ENCODE measurements at places on chromosomes 2 and 18. TPM values are rescaled to one million over a fixed set of nuclear protein-coding genes. Genes with fewer than 3 reads are reported as not detected.

GRCh38 chr2:222964376-222965031 lies 87.5 kb upstream of the KCNE4 start:
- DNase-seq = no peak

DNA sequence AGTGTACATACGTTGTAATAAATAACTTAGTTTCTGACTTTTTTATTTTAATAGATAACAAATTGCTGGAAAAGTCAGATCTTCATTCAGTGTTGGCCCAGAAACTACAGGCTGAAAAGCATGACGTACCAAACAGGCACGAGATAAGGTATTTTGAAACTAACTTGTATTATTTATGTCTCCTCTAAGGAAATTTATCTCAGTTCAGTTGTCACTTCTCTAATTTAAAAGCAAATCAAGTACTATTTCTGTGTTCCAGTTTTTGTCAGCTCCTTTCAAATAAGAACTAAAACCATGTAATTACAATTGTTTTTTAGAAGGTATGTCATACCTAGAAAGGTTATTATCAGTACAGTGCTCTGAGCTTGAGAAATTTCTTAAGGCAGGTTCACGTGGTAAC lies 4.6 kb downstream of the ATG16L1 start:
- DNase-seq = no peak

DNA sequence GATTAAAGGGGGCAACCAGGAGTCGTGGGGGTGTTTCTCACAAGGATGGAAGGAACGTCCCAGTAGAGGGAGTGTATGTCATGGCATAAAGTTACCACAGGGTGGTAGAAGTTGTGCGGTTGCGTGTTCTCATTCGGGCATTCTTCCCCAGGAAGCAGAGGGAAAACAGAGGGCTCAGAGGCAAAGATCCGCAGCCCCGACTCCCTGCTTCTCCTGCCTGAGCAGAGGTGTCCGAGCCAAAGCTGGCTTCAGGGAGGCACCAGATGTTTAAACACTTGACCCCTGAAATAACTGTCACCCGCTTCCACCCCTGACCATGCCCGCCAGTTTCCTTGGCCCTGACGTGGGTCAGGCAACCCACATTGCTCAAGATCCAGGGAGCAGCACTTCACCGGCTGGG lies 83.7 kb downstream of the EN1 start:
- peak; percentile 26 for DNase-seq

- no peak for DNase-seq
These were observed 10.1 kb downstream of the KIF3C start for GRCh38 chr2:25972049-25972823.

- DNase-seq = no peak
These were observed 172.8 kb downstream of the ANTXR1 start for GRCh38 chr2:69185807-69186206.

DNA sequence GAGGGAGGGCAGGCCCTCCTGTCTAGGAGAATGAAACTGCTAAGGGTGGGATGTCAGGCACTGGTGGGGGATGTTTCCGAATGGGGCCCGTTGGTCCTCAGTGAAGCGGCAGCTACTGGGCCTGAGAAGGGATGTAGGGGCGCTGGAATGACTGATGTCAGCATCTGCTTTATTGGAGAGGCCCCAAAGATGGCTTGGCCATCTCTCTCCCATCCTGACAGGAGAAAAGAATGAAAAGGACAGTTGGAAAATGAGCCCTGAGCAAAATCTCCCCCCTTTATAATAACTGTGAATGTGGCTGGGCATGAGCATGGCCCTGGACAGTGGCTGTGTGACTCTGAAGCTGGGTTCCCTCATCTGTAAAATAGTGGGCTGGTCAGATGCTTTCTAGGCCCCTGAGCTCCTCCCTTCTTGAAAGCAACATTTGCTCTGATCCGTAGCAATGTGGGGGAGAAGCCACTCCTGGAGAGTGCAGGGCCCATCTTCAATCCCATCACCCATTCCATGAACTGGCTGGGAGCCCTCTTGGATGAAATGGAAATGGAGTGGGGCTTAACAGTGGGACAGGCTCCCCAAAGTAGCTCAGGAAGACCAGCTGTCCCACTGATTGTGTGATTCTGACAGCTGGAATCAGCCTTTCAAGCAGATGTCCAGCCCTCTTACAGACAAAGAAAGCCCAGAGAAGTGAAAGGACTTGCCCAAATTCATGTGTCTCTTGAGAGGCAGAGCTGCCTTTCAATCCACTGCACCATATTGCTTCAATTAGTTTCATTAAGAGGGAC lies 232.7 kb upstream of the SMAD2 start:
- DNase-seq = no peak

- no peak for DNase-seq
These were observed 62.3 kb upstream of the ACYP2 start for GRCh38 chr2:54052825-54053718.

GRCh38 chr18:41617647-41618046 lies 337.4 kb upstream of the PIK3C3 start:
- DNase-seq = no peak

DNA sequence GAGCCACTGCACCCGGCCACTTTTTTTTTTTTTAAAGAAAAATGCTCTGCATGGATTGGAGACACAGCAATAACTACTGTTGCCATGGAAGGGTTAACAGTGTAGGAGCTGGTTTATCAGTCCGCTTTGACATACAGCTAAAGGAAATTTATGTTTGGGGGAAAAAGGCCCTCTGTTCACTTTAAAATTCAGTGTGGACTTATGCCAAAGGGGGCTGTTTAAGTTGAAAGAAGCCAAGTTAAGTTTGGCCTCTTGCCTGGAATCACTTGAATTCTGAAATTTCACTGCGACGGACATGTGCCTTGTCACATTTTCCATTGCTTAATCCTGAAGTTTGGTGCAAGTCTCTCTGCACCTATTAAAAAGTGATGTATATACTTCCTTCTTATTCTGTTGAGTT lies 3.1 kb downstream of the KCNE4 start:
- DNase-seq = peak; percentile 96

DNA sequence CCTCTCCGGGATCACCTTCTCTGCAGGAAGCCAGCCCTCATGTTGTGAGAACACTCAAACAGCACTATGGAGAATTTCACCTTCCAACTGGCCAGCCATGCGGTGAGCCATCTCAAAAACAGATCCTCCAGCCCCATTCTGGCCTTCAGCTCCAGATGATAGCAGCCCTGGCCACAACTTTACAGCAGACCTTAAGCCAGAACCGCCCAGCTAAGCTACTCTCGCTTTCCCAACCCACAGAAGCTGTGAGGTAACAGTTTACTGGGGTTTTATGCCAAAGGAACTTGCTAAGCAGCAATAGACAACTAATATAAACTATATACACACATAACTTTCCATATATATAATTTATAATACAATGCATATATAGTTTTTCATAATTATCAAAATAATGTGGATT lies 11.6 kb upstream of the PTPN4 start:
- DNase-seq = no peak

- no peak for DNase-seq
These were observed 185.8 kb upstream of the CNTNAP5 start for GRCh38 chr2:123839326-123839725.

DNA sequence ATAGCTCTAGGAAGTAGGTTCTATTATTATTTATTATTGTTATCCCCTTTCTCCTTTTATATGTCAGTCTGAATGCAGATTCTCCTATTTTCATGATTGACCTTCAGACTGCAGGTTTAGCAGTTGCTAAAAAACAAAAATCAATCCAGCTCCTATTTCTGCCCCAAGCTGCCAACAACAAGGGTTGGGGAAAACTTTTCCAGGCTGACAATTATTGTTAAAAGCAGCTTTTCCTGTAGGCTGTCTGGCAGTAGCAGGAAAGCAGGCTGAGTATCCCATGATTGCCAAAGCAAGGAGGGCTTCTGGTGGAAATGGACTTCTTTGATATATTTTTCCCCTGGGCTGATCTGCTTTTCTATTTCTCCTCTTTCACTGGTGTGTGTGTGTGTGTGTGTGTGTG lies 78.0 kb upstream of the CTLA4 start:
- no peak for DNase-seq

GRCh38 chr2:21761361-21761760 lies 637.6 kb downstream of the TDRD15 start:
- DNase-seq = no peak

- DNase-seq = no peak
These were observed 247.8 kb downstream of the AGPS start for GRCh38 chr2:177640423-177640822.

GRCh38 chr2:112144966-112145365 lies 6.8 kb downstream of the FBLN7 start:
- no peak for DNase-seq

- DNase-seq = no peak
These were observed 20.0 kb downstream of the SETBP1 start for GRCh38 chr18:44700652-44701051.

DNA sequence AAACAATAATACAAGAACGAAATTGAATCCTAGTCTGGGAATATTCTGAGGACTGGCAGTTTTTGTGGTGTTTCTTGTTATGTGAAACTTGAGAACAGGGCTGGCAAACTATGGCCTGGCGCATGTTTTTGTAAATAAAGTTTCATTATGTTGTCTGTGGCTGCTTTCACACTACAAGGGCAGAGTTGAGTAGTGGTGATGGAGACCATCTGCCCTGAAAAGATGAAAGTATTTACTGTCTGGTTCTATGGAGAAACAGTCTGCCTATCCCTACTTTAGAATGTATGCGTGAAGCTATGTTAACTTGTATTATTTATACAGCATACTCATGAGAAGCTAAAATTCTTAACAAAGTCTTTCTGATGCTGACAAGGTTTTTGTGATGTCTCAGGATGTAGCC lies 351.9 kb downstream of the LRRTM1 start:
- DNase-seq = no peak

- no peak for DNase-seq
These were observed 35.3 kb downstream of the RAB31 start for GRCh38 chr18:9743200-9744016.

DNA sequence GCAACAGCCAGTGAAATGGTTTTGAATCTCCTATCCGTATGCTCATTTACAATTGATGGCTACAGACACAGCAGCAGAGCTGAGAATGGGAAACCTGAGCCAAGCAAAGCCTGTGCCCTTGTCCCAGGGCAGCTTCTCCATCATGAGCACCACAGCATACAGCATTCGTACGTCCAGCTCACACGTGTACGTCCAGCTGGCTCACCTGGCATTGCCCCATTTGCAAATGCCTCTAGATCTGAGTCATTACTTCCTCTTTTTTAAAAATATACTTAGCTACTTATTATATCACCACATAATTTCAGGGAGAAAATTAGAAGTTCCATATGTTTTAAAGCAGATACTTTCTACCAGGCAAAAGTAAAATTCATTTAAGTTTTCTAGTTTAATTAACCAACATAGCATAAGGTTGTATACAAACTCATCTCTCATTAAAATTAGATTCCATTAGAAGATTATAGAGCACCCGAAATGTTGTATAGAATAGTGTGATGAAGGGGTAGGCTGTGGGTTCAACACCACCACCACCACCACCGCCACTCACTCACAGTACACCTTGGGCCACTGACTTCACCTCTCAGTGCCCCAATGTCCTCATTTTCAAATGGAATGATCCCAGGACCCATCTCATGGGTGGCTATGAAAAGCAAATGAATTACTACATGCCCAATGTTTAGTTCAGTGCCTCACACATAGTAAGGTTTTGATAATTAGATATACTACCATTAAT lies 31.4 kb upstream of the TMEM177 start:
- DNase-seq = no peak

GRCh38 chr18:44589693-44590355 lies 90.9 kb upstream of the SETBP1 start:
- no peak for DNase-seq

DNA sequence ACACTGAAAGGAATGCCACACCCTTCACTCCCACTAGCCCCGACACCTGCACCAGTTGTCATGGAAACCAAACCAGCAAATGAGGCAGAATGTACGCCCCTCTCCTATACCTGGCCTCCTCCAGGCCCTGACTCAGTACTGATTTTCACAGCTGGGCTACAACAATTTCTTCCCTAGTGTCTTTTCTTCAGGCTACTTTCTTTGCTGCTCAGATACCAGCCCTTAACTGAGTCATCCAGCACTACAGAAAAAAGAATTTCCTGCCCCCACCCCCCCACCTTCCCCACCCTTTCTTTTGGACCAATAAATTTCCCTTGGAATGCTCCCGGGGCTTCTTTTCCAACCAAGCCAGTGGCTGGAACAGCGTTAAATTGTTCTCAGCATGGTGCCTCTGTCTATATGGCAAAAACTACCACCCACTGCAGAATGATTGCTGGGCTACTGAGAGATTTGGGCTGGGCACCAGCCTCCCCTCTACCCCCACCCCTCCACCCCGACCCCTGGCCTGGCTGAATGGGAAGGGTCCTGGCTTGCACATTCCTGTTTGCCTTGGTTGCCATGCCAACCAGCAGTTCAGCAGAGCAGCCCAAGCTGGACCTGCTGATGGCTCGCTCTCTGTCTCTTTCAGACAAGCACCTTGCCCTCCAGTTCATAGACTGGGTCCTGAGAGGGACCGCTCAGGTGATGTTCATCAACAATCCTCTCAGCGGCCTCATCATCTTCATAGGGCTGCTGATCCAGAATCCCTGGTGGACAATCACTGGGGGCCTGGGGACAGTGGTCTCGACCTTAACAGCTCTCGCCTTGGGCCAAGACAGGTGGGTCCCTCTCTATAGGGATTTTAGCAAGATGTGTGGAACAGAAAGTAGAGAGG lies 11.3 kb downstream of the SLC14A2 start:
- no peak for DNase-seq

DNA sequence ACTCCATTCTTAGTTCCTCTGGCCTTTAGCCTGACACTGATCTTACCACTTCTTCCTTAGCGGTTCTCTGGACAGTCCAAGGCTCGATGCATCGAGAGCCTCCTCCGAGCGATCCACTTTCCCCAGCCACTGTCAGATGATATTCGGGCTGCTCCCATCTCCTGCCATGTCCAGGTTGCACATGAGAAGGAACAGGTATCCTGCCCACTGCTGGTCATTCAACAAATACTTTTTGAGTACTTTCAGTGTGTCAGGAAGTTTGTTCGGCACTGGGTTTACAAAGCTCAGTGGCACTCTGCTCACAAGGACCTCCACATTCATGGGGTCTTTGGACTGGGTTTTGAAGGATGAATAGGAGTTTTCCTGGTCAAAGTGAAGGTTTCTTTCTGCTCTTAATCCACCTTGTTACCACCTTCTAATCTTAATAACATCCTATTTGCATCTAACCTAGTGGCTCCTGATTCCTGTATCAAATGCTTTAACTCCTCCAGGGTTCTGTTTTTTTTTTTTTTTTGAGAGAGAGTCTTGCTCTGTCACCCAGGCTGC lies 25.8 kb downstream of the GCKR start:
- no peak for DNase-seq

PFN4 gene
- 1.2 TPM for polyA plus RNA-seq

GREB1L gene
- 6.6 TPM for polyA plus RNA-seq

DSG1 gene
- polyA plus RNA-seq = not detected

CABLES1 gene
- 7.4 TPM for polyA plus RNA-seq

SERPINB7 gene
- polyA plus RNA-seq = 7.3 TPM

DYSF gene
- 116 TPM for polyA plus RNA-seq

CKAP2L gene
- polyA plus RNA-seq = 15.8 TPM

SCG2 gene
- polyA plus RNA-seq = 0.15 TPM

CXCR1 gene
- polyA plus RNA-seq = not detected

ROCK1 gene
- 40.2 TPM for polyA plus RNA-seq

NEU2 gene
- polyA plus RNA-seq = not detected

TXNDC2 gene
- not detected for polyA plus RNA-seq

Data from muscle of back (tissue), 13 donors.